ENCODE measurements at places on chromosomes 16 and 17.
A peak's percentile ranks its signal among the peaks of the same experiment; 100 is the strongest.

GRCh38 chr16:51383909-51384308 lies 232.8 kb upstream of the SALL1 start:
- DNase-seq = no peak

DNA sequence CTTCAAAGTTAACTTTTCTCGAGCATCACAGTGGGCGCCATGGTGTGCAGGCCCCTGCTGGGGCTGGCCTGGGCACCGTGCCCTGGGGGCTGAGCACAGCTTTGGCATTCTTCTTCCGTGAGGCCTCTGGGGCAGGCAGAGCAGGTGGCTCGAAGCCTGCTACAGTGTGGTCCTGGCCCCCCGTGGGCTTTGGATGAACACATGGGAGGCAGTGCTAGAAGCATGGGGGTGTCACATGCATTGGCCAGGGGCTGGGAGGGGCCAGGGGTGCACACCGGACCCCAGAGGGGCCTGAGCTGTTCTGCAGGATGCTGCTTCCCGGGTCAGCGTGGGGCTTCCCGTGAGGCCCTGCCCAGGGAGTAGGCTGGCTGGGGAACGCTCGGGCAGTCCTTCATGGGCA lies 12.1 kb upstream of the C16orf74 start:
- no peak for DNase-seq

- no peak for DNase-seq
Observed at GRCh38 chr16:27516365-27516764, 33.3 kb downstream of the GTF3C1 start.

GRCh38 chr17:8463099-8463498 lies 27.4 kb downstream of the NDEL1 start:
- peak; percentile 78 for DNase-seq

DNA sequence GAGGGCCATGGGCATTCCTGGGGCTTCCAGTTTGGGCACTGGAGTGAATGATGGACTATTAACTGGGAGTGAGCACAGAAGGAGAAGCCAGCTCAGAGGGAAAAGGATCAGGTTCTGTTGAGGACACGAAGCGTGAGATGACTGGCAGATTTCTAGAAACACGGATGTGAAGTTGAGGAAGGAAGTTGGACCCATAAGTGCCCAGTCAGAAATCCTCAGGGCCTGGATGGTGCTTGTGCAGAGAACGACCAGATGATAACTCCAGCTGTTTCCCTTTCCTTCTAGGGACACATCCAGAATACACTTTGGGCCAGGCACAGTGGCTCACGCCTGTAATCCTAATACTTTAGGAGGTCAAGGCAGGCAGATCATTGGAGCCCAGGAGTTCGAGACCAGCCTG lies 23.3 kb upstream of the ANKRD40CL start:
- no peak for DNase-seq

DNA sequence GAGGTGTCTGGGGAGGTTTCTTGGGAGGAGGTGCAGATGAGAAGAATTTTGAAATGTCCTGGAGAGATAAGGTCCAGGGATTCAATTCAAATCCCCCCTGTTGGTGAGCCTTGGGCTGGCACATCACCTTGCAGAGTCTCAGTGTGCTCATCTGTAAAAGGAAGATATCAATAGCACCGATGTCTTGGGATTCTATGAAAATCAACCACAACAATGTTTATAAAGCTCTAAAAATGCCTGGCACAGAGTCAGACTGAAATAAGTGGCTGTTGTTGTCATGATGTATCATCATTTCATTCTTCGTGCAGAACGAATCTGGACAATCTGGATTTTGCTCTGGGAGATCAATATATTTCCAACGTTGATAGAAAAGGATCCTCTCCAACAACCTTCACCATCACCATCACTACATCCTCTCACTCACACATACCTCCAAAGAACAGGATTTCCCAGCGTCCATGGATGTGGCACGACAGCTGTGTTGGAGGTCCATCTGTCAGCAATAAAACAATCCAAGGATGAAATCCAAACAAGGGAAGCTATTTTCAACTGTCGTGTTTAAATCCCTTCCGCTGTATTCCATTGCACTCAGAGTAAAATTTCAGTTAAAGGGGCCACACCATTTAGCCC lies 393.7 kb upstream of the DYNLRB2 start:
- peak; percentile 80 for DNase-seq

Data from fibroblast of skin of abdomen (primary cell).